ENCODE measurements at places on chromosomes 6 and 20.

- no peak for DNase-seq
These were observed 595.3 kb upstream of the ADGRB3 start for GRCh38 chr6:68039641-68040311.

GRCh38 chr6:11207199-11207968 lies 25.1 kb downstream of the NEDD9 start:
- no peak for DNase-seq

DNA sequence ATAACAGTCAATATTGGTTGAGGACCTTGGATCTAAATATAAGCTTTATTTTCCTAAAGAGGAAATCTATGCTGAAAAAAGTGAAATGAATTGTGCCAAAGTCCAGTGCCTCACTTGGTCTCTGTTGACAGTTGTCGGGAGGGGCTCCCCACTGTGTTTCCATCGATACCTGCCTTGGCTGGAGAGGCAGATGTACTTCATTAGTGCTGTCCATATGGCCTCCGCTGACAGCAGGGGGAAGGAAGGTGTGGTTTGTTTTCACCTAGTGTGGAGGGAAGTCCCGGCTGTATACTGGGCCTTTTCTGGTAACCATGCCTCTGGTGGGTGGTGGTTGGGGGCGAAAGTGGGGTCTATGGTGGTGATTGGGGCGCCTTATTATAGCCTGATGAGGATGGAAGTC lies 42.7 kb downstream of the CD2AP start:
- DNase-seq = peak; percentile 20

GRCh38 chr6:27176523-27177484 lies 70.7 kb upstream of the PRSS16 start:
- peak; percentile 65 for DNase-seq

- DNase-seq = no peak
These were observed 65.2 kb downstream of the RIN2 start for GRCh38 chr20:19823216-19823615.

DNA sequence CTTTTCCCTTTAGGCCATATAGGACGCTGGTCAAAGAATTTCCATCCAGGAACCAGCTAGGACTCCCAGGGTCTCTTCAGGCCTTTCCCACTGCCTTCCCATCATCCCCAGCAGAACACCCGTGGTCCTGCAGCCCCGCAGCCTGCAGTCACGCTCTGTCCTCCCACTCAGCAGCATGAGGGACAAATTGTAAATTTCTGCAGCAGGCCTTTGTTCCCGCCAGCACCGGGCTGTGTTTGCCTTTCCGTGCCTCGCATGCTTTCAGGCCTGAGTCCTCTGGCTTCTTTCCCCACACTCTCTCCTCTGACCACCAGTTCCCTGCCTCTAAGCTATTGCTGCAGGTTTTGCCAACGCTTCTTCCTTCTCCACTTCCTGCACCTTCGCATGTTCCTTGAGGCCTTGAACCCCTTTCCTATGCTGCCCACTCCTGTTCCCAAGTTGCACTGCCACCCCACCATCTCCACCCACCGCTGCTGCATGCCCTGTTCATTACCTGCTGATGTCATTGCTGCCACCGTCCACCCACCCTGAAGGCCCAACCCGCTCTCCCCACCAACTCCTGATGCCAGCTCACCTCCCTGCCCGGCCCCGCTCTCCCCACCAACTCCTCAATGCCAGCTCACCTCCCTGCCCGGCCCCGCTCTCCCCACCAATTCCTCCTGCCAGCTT lies 49.8 kb downstream of the RNASET2 start:
- DNase-seq = no peak

All from NCI-H510A treated with DMSO at 0.1 percent for 48 hours (cell line).